Fibroblast of skin of left biceps (primary cell): ENCODE measurements at places on chromosomes 2 and 18.

DNA sequence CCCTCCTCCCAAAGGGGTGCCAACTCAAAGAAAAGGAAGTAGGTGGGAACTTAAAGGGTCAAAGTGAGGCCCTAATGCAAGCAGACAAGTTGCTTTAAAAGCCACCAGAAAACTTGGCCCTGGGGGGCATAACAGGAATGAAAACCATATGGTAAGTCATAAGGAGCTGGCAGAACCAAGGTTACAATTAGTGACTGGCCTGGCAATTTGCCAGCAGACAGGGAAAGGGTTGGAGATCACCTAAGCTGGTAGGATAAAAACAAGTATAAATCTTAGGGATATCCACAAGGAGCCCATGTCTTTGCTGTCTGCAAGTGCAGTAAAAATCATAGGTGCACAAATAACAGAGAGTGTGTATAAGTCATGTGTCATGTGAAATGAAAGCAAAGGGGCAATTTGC, 256.7 kb upstream of the LRRTM4 start:
- no peak for DNase-seq

DNA sequence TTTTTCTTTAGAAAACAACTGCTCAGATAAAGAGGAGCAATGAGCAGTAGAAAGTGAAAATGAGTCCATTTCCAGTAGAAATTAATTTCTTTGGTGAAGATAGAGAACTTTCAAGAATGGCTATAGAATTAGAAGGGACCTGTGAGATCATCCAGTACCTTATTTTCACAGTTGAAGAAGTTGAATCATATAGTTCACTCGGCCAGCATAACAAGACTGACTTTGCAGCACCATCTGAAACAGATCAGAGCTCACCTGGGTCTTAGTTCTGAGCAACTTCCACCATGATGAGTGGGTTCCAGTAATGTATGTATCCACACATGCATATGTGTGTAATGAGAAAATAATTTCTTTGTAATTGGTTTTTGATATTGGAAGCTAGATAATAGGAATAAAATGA, 58.6 kb downstream of the CERS6 start:
- DNase-seq, result no peak

- DNase-seq, result no peak
These were observed 124.5 kb upstream of the CDCA7 start for GRCh38 chr2:173230181-173230580.

GRCh38 chr2:88538362-88538917, 85.9 kb upstream of the FOXI3 start:
- DNase-seq, result no peak

GRCh38 chr2:2762913-2763312, 431.8 kb upstream of the MYT1L start:
- DNase-seq, result no peak

GRCh38 chr18:29251681-29252080, 1074.8 kb upstream of the CDH2 start:
- DNase-seq, result no peak

- no peak for DNase-seq
These were observed 138.0 kb downstream of the AKAIN1 start for GRCh38 chr18:5058768-5059695.

- DNase-seq, result no peak
These were observed 23.0 kb upstream of the RTN4 start for GRCh38 chr2:55073000-55073983.

- DNase-seq, result no peak
These were observed 220.4 kb upstream of the PKDCC start for GRCh38 chr2:41827354-41827971.

DNA sequence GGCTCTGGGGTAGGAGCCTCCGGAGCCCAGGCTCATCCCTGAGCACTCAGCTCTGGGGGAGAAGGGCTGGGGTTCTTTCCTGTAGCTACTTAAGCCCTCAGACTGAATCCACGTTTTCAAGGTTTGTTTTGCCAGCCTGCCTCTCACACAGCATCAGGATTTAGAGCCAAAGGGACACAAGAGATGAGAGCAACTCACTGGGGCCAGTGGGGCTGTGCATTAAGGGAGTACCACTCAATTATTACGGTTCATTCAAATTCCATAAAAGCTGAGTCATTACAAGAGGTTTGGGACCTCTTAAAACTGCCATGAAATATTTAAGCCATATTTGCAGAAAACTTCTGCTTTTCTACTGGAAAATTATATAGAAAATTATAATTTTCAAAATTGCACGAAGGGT, 17.1 kb upstream of the SNED1 start:
- DNase-seq, result peak; percentile 42

GRCh38 chr2:177129610-177130009, 83.0 kb upstream of the HNRNPA3 start:
- DNase-seq, result no peak

GRCh38 chr18:27771571-27771970, 405.4 kb downstream of the CDH2 start:
- DNase-seq, result no peak

GRCh38 chr2:28362991-28363521, 29.6 kb upstream of the FOSL2 start:
- no peak for DNase-seq

GRCh38 chr18:26405190-26405801, 143.1 kb downstream of the KCTD1 start:
- no peak for DNase-seq

DNA sequence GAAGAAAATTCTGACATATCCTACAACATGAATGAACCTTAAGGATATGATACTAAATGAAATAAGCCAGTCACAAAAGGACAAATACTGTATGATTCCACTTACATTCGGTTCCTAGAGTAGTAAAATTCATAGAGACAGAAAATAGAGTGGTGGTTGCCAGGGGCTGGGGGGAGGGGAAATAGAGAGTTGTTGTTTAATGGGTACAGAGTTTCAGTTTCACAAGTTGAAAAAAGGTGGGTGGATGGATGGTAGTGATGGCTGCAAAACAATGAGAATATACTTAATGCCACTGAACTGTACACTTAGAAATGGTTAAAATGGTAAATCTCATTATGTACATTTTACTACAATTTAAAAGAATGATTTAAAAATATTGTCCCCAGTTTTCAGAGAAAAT, 53.3 kb upstream of the NFU1 start:
- no peak for DNase-seq

- DNase-seq, result no peak
These were observed 3.4 kb upstream of the CYP1B1 start for GRCh38 chr2:38079116-38080052.

DNA sequence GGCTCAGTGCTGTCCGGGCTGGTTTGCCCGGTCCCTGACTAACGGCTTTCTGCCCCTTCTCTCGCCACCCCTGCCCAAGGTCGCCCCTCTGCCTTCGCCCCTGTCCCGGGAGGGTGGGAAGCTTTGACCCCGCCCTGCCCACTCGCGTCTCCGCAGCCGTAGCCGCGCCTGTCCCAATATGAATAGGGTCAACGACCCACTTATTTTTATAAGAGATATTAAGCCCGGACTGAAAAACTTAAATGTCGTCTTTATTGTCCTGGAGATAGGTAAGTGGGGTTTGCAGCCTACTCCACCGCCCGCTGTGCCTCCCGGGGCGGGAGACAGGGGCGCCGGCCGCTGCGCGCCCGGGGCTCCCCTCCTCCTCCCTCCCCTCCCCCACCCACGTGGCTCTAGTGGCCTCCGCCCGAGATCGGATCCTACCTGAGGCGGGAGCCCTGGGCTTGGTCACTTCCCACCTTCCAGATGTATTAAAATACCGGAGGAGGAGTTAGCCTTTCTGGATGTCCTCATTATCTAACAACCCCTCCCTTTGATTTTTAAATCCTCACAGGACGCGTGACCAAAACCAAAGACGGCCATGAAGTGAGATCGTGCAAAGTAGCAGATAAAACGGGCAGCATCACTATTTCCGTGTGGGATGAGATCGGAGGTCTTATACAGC, 633 bp downstream of the NABP1 start:
- no peak for DNase-seq

DNA sequence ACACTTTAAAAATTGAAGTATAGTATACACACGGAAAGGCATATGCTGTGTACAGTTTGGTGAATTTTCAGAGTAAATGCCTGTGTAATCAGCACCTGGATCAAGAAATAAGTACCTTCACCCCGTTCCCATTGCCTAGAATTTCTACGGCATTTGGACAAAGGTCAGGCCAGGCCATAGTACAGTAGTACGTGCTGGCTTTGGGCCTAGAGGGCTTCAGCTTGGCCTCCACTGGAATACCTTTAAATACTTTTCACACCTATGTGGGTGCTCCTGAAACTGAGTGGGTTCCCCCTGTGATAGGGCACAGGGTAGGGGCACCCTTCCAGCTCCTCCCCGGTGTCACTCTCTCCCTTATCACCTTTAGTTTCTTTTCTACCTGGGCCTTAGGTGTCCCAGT, 26.5 kb downstream of the TET3 start:
- DNase-seq, result no peak

DNA sequence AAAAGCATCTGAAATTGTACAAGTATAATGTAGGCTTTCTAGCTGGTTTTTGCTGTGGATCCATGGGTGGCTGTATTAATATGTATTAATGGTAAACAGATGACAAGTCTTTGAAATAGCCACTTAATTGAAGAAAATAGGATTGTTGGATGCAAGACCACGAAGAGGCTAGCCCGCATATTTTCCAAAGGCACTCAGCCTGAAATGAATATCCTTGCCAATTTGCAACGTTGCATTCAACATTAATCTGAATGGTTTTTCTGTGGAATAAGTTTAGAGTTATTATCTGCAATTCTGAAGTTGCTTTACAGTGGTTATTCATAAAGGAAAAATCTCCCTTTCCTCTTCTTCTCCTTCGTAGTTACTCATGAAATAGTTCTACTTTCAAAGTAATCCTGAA, 86.2 kb upstream of the SPATS2L start:
- DNase-seq, result no peak

GRCh38 chr2:184677171-184677570, 78.8 kb downstream of the ZNF804A start:
- DNase-seq, result no peak

GRCh38 chr18:79518028-79518682, 122.4 kb downstream of the NFATC1 start:
- no peak for DNase-seq

DNA sequence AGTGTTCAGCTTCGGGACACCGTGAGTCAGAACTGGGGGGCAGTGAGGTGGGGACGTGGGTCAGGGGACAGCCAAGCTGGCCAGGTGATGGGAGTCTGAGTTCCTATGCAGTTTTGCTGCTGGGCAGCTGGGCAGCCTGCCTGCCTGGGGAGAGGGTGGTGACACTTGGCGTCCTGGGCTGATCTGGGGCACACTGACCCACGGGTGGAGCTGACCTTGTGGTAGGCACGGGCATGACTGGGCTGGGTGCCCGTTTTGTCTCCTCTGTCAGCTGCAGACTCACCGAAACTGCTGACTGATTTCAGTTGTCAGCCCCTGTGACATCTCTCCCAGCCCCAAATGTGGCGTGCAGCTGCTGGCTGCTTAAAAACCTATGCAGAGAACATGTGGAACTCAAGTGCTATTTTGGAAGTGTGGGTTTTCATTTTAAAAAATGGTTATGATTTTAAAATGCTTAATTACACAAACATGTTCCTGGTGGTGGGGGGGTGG, 32.6 kb upstream of the E2F6 start:
- DNase-seq, result no peak

GRCh38 chr18:64330161-64330560, 181.3 kb upstream of the LINC00305 start:
- no peak for DNase-seq

GRCh38 chr2:12727641-12728040, 10.9 kb downstream of the TRIB2 start:
- DNase-seq, result no peak

GRCh38 chr2:158828378-158829164, 33.5 kb downstream of the DAPL1 start:
- peak; percentile 18 for DNase-seq

DNA sequence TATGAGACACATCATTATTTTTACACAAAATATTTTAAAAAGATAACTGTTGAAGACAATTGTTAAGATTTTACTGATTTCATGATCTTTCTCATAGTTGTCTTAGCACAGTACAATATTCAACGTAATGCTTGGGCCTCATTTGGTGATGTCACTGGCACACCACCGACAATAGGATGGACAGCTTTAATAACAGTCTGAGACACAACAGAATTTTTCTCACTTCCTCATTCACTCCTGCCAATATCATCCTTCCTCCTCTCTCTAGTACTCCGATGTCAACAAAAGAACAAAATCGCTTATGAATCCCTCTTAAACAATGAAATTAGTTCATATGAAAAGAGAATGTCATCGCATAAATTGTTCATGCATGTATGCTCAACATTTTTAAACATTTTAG, 461.9 kb upstream of the CDH7 start:
- no peak for DNase-seq

- DNase-seq, result no peak
These were observed 53.2 kb downstream of the G6PC2 start for GRCh38 chr2:168954256-168954655.

DNA sequence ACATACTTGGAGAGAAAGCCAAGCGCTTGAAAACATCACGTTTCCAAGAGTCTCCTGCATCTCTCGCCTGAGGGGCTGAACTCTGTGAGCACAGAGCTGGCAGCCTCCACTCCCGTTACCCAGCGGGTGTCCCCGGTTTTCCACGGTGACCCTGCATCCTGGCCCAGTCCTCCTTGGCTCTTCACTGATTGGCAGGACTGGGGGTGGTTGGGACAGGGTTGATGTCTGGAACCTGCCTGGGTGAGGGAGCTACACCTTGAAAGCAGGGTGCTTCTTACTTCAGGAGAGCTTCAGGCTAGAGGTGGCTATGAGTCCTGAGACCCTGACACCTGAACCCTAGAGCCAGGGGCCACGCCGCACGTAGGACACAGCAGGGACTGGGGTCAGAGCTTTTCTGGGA, 234.1 kb downstream of the DYSF start:
- no peak for DNase-seq

GRCh38 chr18:76487782-76488181, 7.3 kb downstream of the ZNF516 start:
- DNase-seq, result no peak

DNA sequence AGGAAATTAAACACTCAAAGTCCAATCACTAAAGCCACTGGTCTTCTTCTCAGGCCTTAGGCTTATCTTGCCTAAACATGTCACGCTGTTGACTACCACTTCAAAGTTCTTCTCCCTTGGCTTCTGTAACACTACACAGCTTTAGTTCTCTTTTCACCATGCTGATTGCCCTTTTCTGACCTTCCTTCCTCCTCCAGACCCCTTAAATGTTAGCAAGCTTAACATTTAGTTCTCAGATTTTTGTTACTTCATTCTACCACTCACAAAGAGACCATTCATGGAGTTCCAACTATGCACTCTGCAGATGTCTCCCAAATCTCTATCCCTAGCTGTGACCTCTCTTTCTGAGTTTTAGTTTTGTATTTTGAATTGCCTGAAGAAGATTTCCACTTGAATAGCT, 64.4 kb downstream of the TTC21B start:
- DNase-seq, result no peak

DNA sequence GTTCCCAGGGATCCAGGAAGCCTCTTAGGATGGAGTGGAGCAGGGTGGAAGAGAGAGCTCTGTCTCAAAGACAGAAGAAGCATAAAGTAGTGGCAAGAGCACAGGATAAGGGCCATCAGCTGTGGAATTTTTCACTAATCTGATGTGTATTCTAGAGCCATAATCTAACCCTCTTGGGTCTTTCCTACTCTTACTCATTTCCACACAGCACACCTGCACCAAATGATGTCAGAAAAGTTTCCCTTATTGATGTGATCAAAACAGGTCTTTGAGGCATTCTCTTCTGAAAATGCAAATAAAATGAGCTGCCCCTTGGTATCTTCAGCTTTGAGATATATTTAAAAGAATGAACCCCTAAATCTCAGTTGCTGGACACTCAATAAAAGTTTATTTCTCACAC, 415.1 kb upstream of the CHST9 start:
- no peak for DNase-seq
